AG08396 (cell line): ENCODE measurements at places on chromosomes 2 and 18.

GRCh38 chr18:37231251-37231650, 334.3 kb downstream of the CELF4 start:
- no peak for DNase-seq

DNA sequence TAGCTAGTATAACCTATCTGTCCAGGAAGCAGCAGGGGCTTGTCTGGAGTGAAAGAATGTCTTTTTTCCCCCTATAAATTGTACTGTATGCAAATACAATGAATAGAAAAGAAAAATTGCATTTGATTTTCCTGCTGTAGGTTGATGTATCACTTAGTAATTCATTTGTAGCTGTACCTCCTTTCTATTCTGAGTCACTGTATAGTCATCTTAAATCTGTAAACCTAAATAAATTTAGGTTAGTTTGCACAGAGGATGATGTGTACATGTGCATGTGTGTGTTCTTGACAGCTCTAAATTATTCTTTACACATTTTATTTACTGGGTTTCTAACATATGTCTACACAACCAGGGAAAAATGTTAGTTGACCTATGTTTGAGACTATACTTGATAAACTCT, 478.7 kb upstream of the CNTNAP5 start:
- no peak for DNase-seq

GRCh38 chr2:147500819-147501395, 343.9 kb upstream of the ACVR2A start:
- DNase-seq: no peak

DNA sequence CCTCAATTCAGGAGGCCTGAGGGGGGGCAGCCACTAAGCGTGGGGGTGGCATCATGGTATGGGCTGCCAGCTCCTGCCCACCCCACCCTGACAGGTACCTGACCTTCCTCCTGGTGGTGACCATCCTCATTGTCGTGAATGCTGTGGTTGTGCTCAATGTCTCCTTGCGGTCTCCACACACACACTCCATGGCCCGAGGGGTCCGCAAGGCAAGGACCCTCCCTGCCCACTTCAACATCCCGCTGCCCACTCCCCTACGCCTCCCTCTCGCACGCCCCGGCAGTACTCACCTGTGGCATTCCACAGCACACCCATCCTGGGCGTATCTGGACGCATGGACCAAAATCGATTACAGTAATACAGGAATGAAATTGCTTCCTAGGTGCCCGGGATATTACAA, 4.0 kb downstream of the CHRNG start:
- no peak for DNase-seq

DNA sequence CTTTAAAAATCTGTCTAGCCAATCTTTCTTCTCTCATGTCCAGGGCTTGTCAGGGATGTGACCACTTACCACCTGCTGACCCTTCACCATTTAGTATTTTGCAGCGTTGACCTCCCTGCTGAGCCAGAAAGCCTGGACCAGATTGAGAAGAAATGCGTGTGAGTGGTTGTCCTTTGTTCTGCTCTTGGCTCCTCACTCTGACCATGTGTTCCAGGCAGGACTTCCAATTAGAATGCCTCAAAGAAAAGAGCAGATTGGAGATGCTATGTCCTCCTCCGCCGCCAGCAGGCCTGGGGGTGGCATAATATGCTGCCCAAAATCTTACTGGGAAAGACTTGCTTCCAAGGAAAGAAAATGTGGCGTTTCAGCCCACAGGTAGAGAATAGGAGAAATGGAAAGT, 894.1 kb downstream of the SLC4A3 start:
- no peak for DNase-seq

DNA sequence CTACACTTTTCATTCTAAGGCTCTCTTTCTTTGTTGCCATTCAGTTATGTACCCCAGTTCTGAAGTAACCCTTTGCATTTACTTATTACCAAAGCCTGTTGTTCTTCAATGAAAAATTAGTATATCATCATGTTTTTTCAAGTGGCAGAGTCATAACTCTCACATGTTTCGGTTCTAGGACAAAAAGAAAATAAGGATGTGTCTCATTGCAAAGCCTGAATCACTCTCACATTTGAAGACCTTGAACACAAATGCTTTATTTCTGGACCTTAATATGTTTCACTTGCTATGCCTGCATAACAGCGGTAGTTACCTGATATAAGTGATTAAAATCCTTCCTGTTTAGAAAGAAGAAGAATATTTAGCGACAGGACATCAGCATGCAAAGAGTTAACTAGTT, 49.1 kb downstream of the ZEB2 start:
- no peak for DNase-seq

- no peak for DNase-seq
Observed at GRCh38 chr2:8938384-8938783, 65.1 kb downstream of the MBOAT2 start.

DNA sequence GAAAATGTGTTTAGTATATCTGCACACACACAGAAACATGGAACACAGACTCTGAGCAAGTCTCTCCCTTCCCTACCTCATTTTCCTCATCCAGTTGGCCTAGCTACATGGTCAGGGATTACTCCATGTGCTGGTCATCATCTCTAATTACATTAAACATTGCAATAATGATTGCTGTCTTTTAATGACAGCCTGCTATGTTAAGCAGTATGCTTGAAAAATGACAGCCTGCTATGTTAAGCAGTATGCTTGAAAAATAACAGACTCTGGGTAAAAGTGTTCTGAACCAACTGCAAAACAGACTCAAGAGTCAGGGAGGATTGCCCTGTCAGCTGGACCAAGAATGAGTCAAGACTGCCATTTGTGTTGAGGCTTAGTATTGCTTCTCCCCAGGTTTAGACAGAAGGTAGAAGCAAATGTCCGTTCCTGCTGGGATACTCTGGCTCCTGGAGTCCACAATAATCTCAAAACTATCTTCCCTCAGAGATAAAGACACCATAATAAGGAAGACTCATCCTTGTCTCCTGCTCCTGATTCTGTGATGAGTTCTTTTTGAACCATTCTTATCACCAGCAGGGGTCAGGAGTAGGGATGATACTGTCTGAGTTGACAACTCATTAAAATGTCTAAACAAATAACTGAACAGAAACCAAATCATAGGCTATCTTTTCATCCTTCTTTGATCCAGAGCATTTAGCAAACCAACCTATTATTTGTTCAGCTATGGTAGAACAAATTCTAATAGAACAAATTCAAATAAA, 57.7 kb downstream of the CCDC93 start:
- DNase-seq: no peak

DNA sequence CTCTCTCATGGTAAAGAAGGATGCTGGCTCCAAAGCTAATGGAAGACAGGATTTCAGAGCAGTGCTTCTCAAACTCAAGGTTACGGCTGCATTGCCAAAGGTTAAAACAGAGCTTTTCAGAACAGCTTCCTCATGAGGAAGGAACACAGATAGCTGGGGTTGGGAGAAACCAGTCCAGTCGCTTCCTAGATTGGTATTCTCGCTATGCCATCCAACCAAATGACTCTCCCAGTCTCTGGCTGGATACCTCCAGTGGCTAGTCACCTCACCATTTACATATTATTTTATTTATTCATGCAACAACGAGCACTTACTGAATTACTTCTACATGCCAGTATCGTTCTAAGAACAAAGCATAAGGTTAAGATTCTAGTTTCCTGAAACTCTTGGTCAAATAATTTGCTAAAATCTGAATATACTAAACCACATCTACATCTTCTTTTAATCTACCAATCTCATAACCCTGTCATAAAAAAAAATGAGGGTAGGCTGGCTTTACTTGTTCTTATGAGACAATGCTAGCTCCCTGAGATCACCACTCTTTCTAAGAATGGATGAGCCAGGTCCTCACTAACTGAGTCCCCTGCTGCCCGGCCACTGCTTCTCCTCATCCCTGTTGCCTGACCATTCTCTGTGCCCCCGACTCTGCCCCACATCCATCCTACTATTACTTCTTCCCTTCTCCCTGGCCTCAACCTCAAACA, 20.4 kb downstream of the KDSR start:
- no peak for DNase-seq

DNA sequence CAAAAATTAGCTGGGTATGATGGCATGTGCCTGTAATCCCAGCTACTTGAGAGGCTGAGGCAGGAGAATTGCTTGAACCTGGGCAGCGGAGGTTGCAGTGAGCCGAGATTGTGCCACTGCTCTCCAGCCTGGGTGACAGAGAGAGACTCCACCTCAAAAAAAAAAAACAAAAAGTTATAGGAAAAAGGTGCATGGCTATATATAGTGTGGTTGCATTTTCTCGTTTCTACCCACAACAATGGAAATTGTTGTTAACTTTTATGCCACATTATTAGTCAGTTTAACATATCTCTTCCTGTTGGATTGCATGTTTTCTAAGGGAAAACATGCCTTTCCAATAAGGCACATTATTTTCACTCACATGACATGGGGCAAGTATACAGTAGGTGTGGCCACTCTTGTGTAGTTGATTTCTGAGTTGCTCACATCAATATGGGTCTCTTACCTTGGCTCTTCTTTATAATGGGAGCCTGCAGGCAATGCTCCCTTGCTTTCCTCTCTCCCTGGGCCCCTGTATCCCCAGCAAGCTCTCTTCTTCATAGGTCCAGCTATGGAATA, 610.0 kb downstream of the RNF144A start:
- DNase-seq: no peak
